Naive thymus-derived CD8-positive, alpha-beta T cell (primary cell): ENCODE measurements at places on chromosomes 3 and 15. TPM values are rescaled to one million over a fixed set of nuclear protein-coding genes. Genes with fewer than 3 reads are reported as not detected.

GRCh38 chr3:110027446-110028080, 690.2 kb upstream of the DPPA4 start:
- no peak for DNase-seq

DNA sequence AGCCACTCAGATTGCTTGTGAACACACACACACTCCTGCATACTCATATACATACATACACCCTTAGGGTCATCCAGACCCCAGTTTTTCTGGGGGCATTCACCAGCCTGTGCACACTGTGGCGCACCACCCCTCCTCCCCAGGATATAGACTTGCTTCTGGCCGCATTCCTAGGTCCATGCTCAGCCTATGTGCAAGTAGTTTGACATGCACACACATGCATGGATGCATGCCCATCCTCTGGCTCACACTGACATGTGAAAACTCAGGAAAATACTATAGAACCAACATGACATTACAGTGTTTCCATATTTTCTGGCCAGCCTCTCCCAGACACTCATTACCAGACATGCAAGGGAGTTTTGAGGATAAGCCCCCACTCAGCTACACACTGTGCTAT, 79.3 kb upstream of the POLG start:
- DNase-seq, result no peak

DNA sequence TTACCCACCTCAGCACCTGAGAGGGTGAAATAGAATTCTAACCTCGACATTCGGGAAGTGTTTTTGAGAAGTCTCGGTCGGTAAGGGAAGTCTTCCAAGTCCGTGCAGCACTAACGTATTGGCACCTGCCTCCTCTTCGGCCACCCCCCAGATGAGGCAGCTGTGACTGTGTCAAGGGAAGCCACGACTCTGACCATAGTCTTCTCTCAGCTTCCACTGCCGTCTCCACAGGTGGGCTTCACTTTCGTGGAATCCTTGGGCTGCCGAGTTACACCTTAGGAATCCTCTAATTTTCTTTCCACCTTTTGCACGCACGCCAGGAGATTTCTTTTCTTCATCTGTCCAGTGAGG, 775 bp downstream of the CCNDBP1 start:
- no peak for DNase-seq

GRCh38 chr3:194117104-194117845, 18.7 kb upstream of the HES1 start:
- DNase-seq, result no peak

DNA sequence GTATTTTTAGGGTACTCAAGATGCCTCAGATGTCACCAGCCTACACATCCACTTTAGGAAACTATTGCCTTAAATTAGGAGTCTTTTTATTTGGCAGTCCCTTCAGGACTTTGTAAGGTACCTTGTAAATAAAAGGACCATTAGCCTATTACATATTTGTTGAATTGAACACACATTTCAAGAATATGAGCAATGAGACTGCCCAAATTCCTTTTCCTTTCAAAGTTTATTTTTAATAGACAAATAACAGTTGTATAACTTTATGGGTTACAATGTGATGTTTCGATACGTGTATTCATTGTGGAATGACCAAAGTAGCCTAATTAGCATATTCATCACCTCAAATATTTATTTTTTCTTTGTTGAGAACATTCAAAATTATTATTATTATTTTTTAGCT, 176.7 kb upstream of the PDZRN3 start:
- DNase-seq, result no peak

DNA sequence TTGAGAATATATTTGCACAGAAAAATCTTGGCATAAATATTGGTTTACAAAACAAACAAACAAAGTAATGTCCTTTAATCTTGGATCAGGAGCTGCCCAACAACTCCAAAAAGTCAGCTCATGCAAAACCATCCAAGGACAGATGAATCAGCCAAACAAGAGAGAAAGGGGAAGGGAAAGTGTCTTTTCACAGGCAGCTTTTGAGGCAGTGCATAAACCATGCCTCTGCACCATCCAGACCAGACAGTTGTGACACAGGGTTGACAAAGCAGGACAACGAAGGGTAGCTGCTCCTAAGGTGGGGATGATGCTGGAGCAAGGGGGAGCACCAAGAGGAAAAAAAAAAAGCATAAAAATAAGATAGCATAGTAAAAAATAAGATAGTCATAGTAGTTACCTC, 8.7 kb downstream of the CD86 start:
- DNase-seq, result no peak

DNA sequence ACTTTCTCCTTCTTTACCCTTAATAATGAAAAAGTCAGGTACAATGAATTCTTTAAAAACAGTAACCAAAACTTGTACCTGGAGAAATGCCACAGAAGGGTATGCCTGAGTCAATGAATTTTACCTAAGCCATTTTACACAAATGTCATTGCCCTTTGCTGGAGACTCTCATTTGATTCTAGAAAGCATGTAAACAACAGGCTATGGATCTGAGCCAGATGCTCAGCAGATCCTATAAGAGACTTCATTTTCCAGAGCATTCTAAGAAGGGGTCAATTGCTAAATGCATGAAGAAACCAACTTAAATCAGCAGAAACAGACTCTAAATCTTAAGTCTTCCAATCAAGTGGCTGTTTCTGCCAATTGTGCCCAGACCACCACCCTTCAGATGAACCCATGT, 83.8 kb upstream of the GALNT15 start:
- DNase-seq, result no peak

GRCh38 chr3:15387735-15388134, 39.6 kb downstream of the METTL6 start:
- no peak for DNase-seq

DNA sequence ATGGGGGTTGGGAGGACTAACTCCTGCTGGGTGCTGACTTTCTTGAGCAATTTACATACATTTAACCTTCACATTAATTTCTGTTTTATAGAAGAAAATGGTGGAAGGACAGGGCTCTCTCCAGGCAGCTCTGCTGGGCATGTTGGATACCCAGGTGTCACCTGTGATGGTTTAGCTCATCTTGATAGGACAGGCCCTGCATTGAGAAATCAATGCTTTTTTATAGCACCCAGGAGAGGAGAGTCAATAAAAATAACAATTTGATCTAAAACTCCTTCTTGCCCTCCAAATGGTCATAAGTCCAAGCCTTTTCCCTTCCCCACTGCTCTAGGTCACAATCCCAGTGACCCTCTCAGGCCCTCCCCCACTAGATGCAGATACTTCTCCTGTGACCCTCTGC, 48.3 kb upstream of the RBP1 start:
- no peak for DNase-seq

- DNase-seq, result no peak
Measured at GRCh38 chr15:74390647-74391288, 23.3 kb upstream of the CYP11A1 start.

- DNase-seq, result no peak
Measured at GRCh38 chr3:73484656-73485248, 140.0 kb downstream of the PDZRN3 start.

GRCh38 chr3:95228416-95228815, 1165.6 kb downstream of the NSUN3 start:
- no peak for DNase-seq

DNA sequence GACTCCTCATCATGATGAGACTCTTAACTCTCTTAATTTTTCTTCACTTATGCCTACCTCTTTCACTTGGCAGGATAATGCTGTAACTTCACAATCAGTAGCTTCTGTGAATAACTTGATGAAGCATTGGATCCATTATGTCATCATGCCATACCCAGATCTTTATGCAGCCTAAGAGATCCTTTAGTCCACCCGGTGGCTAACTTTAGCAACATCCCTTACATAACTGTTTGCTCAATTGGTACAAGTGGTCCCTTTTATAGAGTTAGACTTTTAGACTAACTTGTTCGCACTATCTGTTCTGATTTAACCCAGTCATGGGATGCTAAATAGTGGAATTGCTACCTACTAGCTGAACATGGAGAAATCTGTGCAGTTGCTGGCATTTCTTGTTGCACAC, 184.5 kb downstream of the USP13 start:
- DNase-seq, result no peak

DNA sequence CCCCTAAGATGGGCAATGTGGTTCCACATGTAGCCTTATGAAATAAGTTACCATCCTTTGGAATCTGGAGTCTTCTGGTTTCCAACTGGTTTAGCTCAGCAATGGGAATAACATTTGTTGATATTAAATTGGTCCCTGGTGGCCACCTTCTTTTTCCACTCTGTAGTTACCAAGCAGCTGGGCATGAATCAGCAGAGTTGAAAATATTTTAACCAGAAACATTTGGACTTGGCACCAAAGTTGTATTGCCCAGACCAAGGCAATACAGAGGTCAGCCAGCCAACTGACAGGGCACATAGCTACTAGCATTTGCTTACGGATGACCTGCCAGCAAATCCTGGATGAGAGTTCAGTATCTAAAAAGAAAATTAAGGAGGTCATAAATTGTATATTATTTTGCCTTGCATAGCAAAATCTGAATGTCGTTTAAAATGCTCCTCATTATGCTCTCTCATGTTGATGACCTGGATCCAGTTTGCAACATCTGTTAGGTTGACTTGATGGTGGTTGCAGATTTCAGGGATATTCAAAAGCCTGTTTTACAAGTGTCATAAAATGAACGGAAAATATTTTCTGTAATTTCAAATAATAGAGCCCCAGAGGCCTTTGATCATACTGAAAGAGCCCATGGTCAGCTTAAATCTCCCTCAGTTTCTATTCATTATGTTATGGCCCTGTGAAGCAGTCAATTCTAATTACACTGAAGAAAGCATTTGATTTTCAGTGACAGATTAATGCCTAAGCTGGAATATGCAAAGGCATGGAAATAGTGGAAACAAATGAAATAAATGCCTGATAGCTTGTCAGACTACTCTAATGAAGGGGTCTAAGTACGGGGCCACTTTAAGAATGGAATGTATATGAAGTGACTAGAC, 54.6 kb downstream of the PPM1L start:
- DNase-seq, result no peak

DNA sequence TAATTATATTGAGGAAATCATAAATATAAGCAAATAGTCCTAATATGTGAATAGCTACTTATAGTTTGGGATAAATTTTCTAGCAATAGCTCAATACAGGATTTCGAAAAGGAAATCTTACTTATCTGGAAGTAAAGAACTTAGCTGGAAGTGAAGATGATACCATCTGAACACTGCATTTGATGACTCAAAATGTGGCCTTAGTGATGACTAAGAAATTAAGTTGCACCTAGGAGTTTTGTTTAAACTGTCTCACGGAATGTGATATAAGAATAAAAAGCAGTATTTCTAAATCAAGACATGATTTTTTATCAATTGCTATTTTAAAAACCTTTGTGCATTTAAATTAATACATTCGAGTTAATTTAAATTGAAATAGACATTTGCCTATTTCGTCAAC, 91.2 kb downstream of the EOMES start:
- DNase-seq, result no peak

GRCh38 chr15:100902436-100903167, 16.6 kb upstream of the LRRK1 start:
- no peak for DNase-seq

DNA sequence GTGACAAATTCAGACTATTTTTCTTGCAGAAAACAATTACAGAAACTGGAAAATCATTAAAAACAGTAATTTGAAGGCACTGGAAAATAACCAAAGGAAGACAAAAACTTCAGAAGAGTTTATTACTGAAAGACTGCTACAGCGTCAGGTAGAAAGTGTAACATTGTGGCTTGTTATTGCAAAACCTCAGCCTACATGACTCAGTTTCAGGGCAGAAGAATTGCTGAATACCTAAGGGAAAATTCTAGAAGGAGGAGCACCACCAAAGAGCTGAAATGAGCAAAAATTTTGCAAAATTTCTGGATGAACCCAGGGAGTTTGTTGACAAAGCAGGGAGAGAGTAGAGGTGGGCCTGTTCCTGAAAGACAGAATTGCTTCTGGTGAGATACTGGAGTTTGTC, 219.6 kb downstream of the C3orf38 start:
- no peak for DNase-seq

DNA sequence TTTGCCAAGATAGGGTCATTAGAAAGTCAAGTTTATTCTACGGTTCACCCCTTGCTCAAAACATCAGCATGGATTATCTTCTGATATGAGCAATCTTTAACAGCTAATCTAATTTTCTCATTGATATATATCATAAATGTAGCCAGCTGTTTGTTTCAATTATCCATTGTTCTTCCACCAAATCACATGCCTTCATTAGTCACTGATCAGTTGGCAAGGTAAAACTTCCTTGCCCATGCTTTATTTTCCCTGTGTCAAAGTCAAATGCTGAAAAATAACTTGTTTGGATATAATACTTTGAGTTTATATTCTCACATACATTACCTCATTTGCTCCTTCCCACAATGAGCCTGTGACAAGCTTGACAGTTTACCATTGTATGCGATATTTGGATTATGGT, 60.6 kb downstream of the DPH6 start:
- no peak for DNase-seq

Gene CACNA2D3
- total RNA-seq, result not detected

Gene CLDN18
- not detected for total RNA-seq

Gene C3orf62
- 11.6 TPM for total RNA-seq

Gene ECE2
- not detected for total RNA-seq

Gene USP4
- total RNA-seq, result 118 TPM

Gene XPC
- total RNA-seq, result 95.2 TPM

Gene SSR3
- 68.7 TPM for total RNA-seq
